ENCODE measurements at places on chromosomes 16 and 17.

GRCh38 chr17:44345454-44346026, 438 bp downstream of the GRN start:
- no peak for DNase-seq

DNA sequence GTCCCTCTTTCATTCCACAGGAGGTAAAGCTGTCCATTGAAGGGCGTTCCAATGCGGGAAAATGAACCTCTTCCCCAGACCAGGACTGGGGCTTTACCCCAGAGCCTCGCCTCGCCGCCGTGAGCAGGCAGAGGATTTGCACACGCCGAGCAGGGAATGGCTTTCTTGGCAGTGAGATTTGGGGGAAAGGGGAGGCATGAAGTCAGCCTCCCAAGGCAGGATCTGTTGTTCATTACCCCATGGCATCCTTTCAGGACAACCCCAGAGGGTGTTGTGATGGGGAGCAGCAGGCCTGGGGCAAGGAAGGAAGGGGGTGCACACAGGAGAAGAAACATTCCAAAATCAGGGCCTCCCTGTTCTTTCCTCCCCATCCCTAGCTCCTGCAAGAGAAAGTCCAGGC, 6.0 kb downstream of the ATXN1L start:
- no peak for DNase-seq

- no peak for DNase-seq
These were observed 13.3 kb upstream of the SDK2 start for GRCh38 chr17:73657473-73658116.

GRCh38 chr16:60123392-60124023, 1389.4 kb upstream of the GOT2 start:
- DNase-seq, result no peak

- DNase-seq, result no peak
These were observed 3.6 kb downstream of the CLUH start for GRCh38 chr17:2707721-2708584.

GRCh38 chr16:8712589-8713361, 38.4 kb downstream of the ABAT start:
- DNase-seq, result no peak

GRCh38 chr17:8222380-8222629, 11.9 kb upstream of the AURKB start:
- DNase-seq, result no peak

DNA sequence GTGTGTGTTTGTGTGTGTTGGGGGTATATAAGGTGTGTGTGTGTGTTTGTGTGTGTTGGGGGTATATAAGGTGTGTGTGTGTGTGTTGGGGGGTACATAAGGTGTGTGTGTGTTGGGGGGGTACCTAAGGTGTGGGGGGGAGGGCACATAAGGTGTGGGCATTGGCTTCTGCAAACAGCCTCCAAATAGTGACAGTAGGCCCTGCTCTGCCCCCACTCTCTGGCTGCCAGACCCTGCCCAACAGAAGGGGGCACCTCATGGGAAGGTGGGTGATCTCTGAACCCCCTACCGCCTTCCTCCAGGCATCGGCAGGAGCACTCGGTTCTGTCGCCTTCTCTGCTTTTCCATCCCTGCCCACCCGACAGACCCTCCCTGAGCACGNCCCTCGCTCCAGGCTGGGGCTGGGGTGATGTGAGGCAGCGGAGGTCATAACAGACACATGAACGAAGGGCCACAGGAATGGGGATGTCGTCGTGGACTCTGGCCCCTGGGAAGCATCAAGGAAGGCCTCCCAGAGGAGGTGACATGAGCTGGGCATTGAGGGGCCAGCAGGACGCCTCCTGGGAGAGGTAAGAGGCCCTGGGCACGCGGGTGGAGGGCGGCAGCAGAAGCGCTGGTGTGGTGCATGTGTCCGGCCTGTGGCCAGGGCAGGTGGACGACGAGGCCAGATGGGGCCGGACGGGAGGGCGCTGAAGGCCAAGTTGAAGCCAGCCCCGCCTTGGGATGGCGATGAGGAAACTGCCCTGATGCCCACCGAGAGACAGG, 136.6 kb upstream of the RPH3AL start:
- DNase-seq, result no peak

DNA sequence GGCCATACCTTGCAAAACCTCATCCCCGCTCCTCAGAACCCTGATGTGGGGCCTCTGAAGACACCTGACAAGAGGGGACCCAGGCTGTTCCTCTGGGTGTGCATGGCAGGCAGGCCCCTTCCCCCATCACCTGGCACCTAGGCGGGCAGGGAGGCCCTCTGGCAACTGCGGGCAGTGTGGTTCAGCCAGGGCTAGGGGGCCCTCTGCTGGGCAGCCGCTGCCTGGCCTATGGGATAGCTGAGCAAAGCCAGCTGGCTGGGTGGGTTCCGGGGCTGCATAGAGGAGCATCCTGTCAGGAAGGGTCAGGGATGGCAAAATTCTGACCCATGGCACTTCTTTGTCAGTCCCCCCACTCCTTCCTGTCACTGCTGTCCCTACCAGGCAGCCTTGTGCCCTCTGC, 228.7 kb upstream of the ASIC2 start:
- no peak for DNase-seq

- peak; percentile 33 for DNase-seq
These were observed 79.3 kb upstream of the HSBP1 start for GRCh38 chr16:83728492-83728891.

DNA sequence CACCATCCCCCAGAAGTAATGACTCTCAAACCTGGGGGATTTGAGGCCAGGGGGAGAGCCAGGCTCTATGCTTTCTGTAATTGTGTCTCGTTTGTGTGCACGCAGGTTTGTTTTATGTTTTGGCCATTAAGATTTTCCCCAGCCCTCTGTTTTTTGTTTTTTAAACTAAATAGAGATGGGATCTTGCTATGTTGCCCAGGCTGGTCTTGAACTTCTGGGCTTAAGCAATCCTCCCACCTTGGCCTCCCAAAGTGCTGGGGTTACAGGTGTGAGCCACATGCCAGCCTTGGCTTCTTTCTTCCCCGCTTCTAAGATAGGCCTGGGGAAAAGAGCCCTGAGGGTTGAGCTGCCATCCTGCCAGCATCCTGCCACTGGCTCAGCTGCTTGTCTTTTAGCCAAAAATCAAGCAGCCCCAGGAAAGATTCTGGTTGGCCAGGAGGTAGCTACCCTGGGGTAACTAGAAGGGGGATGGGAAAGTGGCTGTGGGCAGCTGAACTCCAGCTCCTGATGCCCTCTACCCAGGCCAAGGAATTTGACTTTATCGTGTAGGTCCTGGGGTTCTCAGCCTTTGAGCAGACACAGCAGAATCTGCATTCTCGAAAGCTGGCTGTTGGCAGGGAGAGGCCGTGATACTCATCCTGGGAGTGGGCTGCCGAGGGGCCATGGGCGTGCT, 18.4 kb downstream of the KDM8 start:
- DNase-seq, result no peak

DNA sequence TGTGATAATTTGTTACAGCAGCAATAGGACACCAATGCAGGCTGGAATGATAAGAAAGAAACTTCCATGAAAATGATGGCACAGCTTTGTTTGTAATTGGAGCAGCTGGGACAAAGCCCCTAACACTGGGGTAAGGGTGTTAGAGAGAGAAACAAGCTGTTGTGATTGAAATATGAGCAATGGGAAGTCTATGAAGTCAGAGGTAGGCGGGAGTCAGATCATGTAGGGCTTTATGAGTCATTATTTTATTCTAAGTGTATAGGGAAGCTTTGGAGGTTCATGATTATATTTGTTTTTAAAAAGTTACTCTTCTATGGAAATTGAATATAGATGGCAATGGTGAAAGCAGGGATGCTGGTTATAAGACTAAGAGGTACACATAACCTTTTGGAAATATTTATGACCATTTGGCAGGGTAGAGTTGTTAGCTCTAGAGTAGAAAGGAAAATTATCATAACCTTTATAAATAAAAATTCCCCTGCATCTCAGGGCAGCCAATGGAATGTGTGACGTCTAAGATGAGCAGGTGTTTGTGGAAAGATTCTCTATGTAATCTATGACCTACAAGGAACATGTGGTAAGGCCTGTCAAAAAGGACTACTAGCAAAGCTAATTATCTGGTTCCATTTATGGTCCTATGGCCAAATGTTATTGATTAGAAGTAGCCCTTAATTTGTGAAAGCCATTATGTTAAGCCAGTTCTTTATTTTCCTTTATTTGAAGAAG, 85.6 kb downstream of the KCNJ2 start:
- DNase-seq, result no peak

DNA sequence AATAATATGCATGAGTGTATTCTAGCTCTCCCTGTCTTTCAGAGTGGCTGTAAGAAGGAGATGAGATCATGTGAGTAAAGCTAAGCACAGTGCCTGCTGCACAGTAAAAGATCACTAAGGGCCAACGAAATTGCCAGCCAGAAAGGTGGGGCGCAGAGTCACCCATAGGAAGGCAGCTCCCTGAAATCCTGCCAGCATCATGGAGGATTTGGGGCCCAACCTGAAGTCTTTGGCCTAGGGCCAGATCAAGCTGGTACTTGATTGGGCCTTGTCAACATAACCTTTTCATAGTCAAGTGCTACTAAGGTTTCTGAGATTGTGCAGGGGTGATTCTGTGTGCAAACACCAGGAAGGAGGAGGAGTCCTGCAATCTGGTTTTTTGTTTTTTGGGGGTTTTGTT, 16.5 kb downstream of the SCNN1B start:
- DNase-seq, result no peak

DNA sequence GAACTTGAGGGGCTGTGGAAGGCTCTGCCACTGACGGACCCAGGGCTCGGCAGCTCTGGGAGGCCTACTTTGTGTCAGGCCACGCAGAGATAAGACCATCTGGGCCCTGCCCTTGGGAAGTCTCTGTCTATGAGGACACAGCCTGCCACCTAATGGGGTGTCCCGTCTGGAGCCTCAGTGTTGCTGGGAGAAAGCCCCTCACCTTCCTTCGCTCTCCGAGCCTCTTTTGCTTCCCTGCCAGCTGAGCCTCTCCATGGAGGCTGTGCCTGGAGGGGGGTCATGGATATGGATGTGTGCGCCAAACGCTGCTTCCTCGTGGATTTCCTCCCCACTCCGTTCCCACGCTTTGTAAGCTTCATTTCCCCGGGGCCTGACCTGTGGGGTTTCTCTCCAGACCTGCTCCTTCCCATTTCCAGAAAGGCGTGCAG, 228.8 kb downstream of the SEC14L1 start:
- no peak for DNase-seq

DNA sequence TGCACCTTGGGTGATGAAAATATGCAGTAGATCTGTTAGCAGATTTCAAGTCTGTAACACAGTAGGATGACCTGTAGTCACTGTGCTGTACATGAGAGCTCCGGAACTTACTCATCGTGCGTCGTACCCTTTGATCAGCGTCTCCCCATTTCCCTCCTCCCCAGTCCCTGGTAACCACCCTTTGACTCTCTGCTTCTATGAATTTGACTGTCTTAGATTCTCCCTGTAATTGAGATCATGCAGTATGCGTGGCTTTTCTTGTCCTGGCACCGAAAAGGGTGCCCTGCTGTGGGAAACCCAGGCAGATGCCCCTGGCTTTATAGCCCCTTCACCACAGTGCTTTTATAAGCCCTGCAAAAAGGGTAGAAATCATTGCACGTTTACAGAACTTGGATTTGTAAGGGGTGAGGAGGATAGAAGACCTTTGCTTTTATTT, 20.5 kb downstream of the CLEC16A start:
- DNase-seq, result no peak

DNA sequence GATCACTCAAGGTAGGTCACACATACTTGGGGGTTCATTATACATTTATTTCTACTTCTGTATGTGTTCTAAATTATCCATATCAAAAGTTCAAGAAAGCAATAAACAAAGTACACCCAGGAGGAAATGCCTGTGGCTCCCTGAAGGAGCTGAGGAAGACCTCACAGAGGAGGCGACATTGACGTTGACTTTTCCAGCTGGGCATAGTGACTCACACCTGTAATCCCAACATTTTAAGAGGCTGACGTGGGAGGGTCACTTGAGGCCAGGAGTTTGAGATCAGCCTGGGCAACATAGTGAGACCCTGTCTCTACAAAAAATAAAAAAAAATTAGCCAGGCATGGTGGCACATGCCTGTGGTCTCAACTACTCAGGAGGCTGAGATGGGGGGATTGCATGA, 16.3 kb downstream of the ITGAD start:
- no peak for DNase-seq

GRCh38 chr16:49330562-49331201, 42.9 kb upstream of the C16orf78 start:
- no peak for DNase-seq

DNA sequence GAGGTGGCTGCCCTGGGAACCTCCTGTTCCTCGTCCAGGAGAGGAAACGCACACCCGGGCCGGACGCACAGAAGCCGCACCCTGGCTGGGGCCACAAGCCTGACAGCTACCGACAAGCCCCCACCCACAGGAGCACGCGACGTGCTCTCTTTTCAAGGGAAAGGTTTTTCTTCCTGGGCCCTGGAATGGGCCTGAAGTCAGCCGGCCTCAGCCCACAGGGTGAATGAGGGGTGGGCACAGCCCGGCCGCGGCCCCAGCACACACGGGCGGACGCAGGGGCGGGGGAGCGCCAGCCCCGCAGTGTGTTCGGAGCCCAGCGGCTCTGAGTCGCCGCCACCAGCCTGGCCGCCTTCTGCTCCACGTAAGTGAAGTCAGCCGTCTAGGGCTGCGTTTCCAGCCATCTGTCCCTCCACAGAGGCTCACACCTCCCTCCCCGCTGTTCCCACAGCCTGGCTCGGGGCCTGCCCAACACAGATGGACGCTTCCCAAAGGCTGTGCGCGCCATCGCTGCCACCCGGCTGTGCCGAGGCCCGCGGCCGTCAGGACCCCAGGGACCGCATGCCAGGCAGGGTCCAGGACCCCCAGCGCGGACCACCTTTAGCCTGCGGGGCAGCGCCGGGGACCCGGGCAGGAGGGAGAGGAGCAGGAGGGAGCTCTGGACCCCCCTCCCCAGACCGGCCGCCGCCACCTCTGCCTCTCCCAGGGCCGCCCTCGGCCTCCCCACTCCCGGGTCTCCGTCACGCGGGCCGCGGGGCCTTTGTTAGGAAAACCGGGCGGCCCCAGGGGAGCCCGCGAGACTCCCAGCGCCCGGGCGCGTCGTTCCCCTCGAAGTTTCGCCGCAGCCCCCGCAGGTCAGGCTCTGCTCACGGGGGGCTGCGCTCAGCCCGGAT, 36.8 kb downstream of the CBFA2T3 start:
- no peak for DNase-seq

- no peak for DNase-seq
These were observed 78.0 kb downstream of the JPH3 start for GRCh38 chr16:87680272-87680644.

DNA sequence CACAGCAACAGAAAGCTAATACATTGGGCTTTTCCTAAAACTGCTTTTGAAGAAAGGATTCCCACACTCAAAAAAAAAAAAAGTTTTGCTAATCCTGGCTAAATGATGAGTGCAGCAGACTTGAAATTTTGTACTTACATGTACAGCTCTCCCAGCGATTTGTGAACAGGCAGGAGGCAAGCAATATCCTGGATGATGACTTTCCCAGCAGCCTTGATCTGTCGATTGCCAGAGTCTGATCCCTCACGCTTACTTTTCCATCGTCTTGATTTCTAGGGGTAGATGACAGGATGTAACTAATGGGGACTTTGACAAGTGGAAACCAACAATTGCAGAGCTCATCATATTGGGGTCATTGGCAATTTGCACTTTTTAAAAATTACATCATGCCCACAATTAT, 91.4 kb downstream of the WDR59 start:
- no peak for DNase-seq
